H7 (cell line): ENCODE measurements at places on chromosomes 7 and 10.

DNA sequence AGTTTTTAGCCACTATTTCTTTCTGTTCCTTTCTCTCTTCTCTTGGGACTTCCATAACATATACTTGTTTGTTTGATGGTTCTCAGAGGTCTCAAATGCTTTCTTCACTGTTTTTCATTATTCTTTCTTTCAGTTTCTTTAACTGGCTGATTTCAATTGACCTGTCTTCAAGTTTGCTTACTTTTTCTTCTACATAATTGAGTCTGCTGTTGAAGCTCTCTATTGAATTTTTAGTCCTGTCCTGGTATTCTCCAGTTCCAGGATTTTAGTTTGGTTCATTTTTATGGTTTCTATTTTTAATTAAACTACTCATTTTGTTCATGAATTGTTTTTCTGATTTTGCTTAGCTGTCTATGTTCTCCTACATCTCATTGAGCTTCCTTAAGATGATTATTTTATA lies 1305.3 kb upstream of the CELF2 start:
- DNase-seq: no peak

GRCh38 chr10:27392606-27393005 lies 111.5 kb upstream of the RAB18 start:
- DNase-seq: no peak

DNA sequence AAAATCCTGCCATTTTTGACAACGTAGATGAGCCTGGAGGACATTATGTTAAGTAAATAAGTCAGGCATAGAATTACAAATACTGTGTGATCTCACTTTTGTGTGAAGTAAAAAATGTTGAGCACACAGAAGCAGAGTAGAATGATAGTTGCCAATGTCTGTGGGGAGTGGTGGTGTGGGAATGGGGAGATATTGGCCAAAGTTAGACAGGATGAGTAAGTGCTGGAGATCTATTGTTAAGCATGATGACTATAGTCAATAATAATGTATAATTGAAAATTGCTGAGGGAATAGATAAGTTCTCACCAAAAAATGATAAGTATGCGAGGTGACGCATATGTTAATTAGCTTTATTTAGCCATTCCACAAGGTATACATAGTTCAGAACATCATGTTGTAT lies 92.0 kb downstream of the GPR85 start:
- no peak for DNase-seq

- no peak for DNase-seq
Observed at GRCh38 chr7:43533801-43534479, 49.0 kb upstream of the STK17A start.

- DNase-seq: no peak
Observed at GRCh38 chr10:89846281-89846630, 144.9 kb downstream of the KIF20B start.
